Tibial nerve (tissue), 4 donors: ENCODE measurements at places on chromosomes 11 and 22. TPM values are rescaled to one million over a fixed set of nuclear protein-coding genes. Genes with fewer than 3 reads are reported as not detected.

- no peak for DNase-seq
Observed at GRCh38 chr11:9462172-9462799, 1.5 kb downstream of the ZNF143 start.

DNA sequence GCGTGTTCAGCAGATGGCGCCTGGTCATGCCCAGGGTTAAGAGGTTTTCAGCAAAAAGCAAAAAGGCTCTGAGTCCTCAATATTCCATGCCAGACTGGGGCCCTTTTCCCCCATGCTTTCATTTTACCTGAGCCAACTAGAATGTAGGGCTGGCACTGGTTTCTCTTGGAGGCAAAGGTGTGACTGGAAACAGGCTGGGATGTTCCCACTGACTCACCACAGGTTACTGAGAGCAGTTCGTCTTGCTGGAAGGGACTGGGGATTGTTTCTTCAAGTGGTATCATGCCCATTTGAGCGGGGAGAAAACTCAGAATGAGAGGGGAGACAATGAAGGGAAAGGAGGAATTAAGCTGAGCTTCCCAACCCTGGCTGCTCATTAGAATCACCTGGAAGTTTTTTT, 243.9 kb downstream of the TENM4 start:
- no peak for DNase-seq

GRCh38 chr11:12618743-12619540, 55.3 kb upstream of the TEAD1 start:
- DNase-seq, result no peak

DNA sequence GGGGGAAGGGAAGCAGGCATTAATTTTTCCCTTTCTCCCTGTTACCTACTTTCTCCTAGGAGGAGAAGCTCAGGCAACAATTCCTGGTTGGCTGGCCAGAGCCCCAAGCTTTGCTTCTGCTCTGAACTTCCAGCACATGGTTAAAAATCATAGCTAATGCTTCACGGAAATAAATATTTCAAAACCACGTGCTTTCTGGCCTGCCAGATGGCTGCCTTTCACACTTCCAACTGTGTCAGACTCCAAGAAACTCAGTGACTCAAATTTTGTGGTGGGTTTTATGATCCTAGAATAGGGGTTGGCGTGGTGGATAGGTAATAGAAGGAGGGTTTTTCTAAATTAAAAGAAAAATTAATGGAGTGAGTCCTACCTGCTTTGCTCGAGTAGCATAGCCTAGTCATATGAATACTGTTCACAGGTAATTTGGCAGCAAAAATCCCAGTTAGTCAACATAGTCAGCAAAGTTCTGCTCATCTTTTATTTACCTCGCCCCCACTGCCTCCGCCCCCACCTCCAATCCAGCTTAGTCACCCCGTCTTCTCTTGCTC, 58.6 kb downstream of the SC5D start:
- no peak for DNase-seq

GRCh38 chr11:129302386-129303101, 73.1 kb upstream of the BARX2 start:
- DNase-seq, result no peak

The KRTAP5-6 gene
- total RNA-seq, result not detected

The CCDC188 gene
- total RNA-seq, result 8.1 TPM

The ABCC8 gene
- 8.6 TPM for total RNA-seq

The MS4A6E gene
- total RNA-seq, result not detected

GRCh38 chr11:85127349-85127748, 499.8 kb downstream of the DLG2 start:
- DNase-seq, result no peak

The ABTB2 gene
- 9.3 TPM for total RNA-seq

GRCh38 chr11:117225553-117226170, 6.2 kb downstream of the PCSK7 start:
- no peak for DNase-seq

- DNase-seq, result no peak
Observed at GRCh38 chr22:40404251-40405177, 34.1 kb downstream of the SGSM3 start.

- DNase-seq, result no peak
Observed at GRCh38 chr11:67247946-67248550, 18.2 kb upstream of the GRK2 start.

DNA sequence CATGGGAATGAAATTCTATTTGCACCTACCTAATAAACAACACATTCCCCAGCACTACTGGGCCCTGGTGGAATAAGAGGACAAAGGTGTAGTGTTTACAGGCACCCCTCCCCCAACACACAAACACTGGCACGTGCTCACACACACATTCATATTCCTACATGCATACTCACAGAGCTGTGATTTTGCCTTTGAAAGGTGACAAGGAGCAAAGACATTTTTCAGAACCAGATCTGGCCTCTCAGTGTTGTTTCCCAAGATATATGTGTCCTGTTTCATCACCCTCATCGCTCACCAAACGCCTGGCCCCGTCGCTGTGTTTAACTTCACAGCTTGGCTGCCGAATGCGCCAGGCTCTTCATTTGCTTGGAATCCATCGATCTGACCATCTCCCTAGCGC, 292.6 kb downstream of the NTM start:
- no peak for DNase-seq

The C22orf42 gene
- total RNA-seq, result not detected

The MFNG gene
- total RNA-seq, result 24.9 TPM

GRCh38 chr11:132983641-132983978, 548.7 kb downstream of the OPCML start:
- DNase-seq, result no peak

The FAM227A gene
- 3.3 TPM for total RNA-seq

DNA sequence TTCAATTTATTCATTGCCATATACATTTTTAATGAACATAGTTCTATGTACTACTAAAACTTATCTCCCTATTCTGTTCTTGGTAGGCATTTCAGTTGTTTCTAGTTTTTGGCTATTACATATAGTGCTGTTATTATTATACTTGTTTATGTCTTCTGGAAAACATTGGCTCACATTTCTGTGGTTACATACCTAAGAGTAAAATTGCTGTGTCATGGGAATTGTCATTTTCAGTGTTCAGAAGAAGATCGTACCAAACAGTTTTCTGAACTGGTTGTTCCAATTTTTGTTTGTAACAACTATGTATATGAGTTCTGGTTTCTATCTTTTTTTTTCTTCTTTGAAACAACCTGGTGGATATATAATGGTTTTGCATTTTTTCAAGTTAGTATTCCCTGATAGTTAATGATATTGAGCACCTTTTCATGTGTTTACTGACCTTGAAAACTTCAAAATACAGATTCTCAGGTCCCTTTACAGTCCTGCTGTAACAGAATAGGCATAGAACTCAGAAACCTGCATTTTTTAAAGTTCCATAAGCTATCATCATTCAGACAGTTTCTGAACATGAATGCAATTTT, 230.7 kb downstream of the JRKL start:
- DNase-seq, result no peak

DNA sequence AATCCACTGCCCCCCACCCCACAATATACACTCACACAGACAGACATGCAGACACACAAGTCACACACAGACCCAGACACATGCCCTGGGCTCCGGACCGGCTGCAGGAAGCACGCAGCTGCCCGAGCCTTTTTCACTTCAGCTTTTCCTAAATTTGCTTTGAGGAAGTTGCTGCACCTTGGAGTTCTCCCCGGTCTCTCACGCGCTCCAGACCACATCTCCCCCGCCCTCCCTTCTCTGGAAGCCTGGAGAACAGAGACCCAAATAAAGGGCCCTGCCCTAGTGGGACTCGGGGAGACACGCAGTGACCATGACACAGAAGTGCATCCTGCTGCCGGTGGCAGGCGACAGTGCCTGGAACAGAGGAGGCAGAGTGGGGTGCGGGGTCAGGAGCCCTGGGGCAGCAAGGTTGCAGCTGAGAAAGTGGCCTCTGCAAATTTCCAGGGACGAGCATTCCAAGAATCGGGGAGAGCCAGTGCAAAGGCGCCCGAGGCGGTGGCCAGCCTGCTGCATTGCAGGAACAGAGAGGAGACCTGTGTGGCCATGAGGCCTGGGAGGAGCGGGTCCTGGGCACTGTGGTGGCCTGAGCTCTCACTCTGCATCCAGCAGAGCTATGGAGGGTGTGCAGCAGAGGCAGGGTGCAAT, 19.1 kb downstream of the RPL3 start:
- DNase-seq, result peak; percentile 57

DNA sequence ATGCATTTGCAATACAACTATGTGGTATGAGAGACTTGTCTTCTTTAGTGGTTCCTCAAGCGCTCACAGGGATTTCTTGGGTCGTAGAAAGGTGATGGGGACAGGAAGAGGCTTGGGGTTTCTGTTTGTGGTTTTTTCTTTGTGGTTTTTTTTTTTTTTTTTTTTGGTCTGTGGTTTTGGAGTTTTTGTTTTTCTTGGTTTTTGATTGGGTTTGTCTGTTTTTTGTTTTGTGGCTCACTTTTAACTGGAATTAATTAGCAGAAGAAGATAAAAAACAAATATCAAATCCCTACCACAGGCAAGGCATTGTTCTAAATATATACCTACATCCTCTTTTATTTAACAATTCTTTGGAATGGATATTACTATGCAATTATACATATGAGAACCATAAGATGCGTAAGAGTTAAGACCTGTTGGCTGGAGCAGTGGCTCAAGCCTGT, 5.5 kb downstream of the TTC28 start:
- no peak for DNase-seq

- no peak for DNase-seq
Observed at GRCh38 chr11:104957280-104957679, 11.1 kb downstream of the CASP4 start.

The C11orf16 gene
- total RNA-seq, result not detected

The ELMOD1 gene
- 0.66 TPM for total RNA-seq

The ZNF280B gene
- total RNA-seq, result under 0.01 TPM

GRCh38 chr11:35615921-35616900, 2.0 kb upstream of the FJX1 start:
- DNase-seq, result no peak

The ZBTB16 gene
- total RNA-seq, result 492 TPM

- no peak for DNase-seq
Observed at GRCh38 chr11:78787696-78788095, 213.0 kb upstream of the NARS2 start.

The MRGPRX4 gene
- not detected for total RNA-seq

The OR51E1 gene
- total RNA-seq, result 0.39 TPM

The SLC22A12 gene
- total RNA-seq, result not detected

DNA sequence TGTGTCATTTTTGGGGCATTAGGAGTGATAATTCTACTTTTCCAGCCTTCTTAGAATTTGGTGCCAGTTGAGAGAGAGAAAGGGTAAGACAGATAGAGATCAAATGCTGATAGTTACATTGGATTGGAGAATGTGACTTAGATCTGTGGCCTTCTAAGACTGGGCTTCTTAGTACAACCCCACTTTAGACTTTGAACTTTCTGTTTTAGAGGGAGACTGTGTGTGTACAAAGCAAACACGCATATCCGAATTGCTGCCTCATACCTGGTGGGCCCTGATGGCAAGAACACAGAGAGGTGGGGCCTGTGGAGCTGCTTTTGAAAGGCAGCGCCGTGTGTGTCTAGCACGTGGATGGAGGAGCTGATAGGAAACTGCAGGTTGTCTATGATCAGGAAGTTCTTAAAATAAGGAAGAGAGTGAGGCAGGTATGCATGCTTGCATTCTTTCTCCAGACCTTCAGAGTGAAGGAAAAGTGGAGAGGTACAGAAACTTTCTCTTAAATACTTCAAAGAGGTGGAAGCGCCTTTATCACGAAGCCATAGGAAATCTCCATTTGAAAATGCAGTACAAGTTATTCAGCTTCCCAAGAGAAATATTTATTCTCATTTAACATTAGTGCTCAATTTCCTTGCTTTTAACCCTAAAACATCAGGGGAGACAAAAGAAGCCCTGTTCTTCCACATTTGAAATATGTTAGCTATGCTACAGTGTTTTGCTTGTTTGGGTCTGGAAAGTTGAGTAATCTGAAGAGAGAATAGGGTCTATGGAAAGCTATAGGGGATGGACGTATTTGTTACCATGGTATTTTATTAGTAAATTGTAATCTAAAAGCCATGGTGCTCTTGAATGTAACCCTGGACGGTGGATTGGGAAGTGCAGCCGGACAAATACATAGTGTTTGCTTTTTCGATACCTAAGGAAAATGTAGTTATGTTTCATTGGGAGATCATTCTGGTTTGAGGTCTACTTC, 13.7 kb downstream of the PDHX start:
- DNase-seq, result no peak

GRCh38 chr11:88464528-88464927, 127.0 kb upstream of the CTSC start:
- DNase-seq, result no peak

- peak; percentile 52 for DNase-seq
Observed at GRCh38 chr11:131064373-131064991, 148.2 kb upstream of the SNX19 start.

DNA sequence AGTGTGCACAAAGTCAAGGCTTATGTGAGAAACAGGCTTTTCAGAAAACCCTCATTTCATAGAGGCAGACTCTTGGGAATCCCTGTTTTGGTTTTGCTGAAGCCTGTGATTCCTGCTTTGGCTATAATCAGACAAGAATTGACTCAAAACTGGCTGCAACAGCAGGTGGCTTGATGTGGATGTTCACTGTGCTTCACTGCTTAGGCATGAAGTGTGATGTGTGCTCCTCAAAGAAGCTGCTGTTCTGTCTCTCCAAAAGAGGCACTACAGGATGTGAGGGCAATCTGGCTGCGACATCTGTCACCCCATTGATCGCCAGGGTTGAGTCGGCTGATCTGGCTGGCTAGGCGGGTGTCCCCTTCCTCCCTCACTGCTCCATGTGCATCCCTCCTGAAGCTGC, 103.5 kb downstream of the C11orf58 start:
- no peak for DNase-seq

DNA sequence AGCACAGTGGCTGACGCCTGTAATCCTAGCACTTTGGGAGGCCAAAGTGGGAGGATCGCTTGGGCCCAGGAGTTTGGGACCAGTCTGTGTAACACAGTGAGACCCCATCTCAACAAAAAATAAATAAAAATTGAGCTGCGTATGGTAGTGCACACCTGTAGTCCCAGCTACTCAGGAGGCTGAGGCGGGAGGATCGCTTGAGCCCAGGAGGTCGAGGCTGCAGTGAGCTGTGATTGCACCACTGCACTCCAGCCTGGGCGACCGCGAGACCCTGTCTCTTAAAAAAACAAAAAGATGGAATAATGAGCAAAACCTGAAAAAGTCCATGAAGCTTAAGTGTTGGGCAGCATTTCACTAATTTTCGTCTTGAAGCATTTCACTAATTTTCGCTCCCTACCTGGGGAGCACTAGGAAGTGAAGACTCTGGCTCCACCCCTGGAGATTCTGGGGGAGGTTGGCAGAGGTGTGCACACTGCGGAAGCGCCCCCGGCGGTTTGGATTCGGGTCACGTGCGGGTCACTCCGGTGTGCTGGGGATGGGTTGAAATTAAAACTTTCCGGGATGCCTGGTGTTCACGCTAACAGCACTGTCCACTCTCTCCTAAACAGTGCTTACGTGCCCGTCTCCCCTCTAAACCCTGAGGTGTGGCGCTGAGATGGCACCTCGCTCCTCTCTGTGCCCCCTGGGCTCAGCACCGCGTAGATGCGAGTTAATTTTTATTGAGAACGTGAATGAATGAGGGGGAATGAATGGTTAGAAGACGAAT, 906 bp upstream of the NAA40 start:
- DNase-seq, result no peak

DNA sequence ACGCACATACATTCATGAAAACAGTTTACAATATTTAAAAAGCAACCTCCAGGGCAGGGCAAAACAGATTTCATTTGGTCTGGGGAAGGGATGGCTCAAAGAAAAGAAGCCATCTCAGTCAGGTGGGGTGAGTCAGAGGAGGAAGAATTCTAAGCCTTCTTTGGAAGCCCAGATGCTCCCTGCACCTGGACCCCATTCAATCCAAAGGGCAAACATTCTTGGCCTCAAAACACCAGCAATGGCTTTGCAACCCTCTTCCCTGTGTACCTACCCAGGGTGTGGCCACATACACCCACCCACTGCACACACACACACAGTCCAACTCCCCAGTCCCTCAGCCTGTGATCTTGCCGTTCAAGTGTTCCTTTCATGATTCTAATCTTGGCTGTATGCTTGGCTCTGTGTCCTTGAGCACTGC, 2.0 kb downstream of the KCNE3 start:
- no peak for DNase-seq
